ENCODE measurements at places on chromosomes 13 and 19.

GRCh38 chr19:52659013-52659412 lies 20.9 kb upstream of the ZNF83 start:
- DNase-seq = no peak

GRCh38 chr13:24718192-24718965 lies 38.2 kb downstream of the ATP12A start:
- no peak for DNase-seq

DNA sequence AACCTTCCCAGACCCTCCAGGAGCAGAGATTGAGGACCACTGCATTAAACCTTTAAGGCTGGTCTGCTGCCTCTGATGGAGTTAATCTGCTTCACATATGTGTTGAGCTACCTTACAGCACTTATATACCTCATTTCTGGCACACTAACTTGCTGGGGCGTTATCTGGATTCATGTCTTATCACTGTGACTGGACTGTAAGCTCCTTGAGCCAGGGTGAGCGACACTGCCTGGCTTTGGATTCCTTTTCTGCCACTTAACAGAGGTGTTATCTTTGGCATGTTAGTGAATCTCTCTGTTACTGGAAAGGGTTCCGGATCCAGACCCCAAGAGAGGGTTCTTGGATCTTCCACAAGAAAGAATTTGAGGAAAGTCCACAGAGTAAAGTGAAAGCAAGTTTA lies 69.8 kb upstream of the RGCC start:
- DNase-seq = no peak

DNA sequence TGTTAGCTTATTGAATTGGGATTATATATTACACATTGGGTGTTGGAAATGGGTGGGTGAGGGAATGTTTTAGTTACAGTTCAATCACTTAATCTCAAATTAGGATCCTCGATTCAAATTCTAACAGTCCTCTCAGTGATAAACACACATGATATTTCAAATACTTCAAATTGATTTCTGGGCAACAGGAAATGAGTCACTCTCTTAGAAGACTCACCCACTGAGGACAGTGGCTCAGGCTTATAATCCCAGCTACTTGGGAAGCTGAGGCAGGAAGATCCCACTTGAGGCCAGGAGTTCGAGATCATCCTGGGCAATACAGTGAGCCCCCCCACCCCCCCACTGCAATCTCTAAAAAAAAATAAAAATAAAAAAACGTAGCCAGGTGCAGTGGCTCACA lies 435.3 kb downstream of the KLF12 start:
- no peak for DNase-seq

DNA sequence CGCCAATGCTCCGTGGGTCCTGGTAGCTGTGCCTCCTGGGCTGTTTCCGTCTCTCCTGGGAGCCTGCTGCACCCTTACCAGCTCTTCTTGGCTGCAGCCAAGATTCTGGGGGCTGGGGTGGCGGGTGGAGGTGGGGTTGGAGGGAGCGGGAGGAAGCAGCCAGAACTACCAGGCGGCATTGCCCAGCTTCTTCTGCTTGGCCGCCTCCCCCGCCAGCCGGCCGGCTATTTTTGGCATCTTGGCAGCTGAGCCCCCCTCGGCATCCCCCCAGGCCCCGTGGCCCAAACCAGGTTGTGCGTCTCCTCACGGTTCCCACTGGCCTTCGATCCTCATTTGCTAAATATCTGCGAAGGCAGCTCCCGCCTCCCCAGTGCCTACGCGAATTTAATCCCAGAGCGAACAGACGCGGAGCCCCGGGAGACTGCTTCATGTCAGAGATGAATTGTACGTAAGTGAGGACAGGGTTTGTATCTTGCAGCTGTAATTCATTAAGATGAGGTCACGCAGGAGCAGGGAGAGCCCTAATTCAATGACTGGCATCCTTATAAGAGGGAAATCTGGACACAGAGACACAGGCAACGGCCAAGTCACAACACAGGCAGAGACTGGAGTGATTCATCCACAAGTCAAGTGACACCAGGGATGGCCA lies 12.8 kb upstream of the PEAK3 start:
- DNase-seq = no peak

DNA sequence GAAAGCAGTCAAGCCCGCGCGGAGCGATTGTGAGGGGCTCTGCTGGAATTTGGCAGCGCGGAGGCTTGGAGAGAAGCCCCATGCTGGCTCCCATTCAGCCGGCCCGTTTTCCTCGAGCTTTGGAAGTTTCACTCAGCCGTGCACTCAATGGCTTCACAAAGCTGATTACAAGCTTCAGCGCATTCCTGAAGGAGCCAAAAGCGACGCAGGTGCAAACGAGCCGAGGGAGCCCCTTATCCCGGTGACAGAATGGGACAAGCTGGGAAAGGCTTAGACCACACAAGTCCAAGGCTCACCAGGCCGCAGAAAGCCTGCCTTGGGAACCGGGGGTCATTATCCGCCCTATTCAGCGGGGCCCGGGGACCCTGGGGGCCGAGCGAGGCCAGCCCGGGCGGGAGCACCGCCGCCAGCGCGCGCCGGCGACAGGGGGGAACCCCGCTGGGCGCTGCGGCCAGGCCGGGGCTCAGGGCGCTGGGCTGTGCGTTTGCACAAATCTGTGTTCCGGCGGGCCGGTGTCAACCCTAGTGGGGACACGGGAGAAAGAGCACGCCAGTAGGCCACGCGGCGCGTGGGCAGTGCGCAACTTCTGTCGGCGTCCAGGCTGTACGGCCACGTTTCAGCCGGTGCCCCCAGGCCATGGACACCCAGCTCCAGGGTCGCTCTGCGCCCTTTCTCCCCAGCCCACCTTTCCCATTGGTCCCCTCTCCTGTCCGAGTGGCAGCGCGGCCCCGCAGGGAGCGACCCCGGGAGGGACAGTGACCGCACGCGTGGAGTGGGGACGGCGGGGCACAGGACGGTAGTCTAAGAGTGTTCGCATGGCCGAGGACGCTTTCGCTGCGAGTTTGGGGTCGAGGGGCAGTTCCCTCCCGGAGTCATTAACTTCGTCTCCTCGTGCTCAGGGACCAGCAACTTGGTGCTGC lies 37.3 kb downstream of the SOX1 start:
- DNase-seq = no peak

- DNase-seq = no peak
Measured at GRCh38 chr19:39704181-39705044, at the start of gene LGALS14. LGALS14 (plus strand) TSS chr19:39704481; CDS start chr19:39704529, 48 bp downstream.

GRCh38 chr19:2338055-2338615 lies 9.7 kb downstream of the SPPL2B start:
- DNase-seq = no peak

DNA sequence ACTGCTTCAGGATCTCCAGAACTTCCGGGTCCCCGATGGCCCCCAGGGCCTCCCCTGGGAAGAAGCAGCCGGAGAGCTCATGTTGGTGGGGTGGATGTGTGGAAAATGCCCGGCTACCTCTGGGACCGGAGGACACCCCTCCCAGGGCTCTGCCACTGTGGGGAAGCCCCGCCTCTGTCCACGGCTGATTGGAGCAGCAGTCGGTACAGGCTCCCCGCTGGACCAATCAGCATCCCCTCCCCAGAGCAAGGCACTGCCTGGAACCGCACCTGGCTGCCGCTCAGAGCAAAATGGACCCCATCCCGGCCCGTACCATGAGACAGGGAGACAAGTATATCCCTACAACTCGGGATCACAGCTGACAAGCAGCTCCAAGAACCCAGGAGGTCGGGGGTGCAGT lies 6.4 kb downstream of the DOHH start:
- DNase-seq = no peak

DNA sequence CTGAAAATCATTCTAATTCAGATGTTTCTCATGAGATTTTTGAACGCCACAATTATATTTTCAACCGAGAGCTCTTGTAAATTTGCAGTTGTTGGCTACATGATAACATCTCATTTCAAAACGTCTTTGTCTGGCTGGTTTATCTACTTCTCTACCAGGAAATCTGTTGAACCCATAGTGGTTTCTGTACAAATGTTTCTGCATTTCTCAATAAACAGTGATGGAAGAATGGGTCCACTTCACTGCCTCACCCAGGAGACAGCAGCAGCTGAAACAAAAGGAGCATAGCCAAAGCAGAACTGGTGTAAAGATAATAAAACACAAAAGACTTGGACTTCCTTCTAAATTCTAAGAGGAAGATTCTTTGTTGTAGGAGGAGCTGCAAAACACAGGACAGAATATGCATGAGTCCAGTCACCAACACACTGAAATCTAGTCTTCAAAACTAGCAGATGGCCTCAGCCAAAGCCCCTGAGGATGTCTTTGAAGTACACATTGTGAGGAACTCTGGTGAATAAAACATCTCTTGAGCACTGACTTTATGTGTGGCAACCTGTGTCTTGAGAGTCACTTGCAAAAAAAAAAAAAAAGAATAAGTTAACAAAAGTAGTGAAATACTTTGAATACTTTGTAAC lies 68.6 kb upstream of the FGF14 start:
- DNase-seq = no peak

DNA sequence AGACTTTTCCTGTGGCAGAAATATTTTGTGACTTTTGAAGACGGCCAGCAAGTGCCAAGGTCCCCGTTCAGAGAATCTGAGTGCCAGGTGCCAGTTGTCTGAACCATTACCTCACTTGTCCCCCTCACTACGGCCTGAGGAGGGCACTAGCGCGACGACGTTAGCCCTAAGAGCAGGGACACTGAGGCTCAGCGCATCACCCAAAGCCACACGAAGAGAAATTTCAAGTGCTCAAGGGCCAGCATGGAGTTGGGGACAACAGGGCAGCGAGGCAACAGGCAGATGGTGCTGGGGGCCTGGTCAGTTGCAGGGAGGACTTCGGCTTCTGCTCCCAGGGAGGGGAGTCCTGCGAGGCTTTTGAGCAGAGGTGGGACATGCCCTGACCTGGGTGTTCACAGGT lies 9.5 kb upstream of the TYK2 start:
- peak; percentile 40 for DNase-seq

GRCh38 chr19:35017507-35017906 lies 12.8 kb upstream of the SCN1B start:
- no peak for DNase-seq

DNA sequence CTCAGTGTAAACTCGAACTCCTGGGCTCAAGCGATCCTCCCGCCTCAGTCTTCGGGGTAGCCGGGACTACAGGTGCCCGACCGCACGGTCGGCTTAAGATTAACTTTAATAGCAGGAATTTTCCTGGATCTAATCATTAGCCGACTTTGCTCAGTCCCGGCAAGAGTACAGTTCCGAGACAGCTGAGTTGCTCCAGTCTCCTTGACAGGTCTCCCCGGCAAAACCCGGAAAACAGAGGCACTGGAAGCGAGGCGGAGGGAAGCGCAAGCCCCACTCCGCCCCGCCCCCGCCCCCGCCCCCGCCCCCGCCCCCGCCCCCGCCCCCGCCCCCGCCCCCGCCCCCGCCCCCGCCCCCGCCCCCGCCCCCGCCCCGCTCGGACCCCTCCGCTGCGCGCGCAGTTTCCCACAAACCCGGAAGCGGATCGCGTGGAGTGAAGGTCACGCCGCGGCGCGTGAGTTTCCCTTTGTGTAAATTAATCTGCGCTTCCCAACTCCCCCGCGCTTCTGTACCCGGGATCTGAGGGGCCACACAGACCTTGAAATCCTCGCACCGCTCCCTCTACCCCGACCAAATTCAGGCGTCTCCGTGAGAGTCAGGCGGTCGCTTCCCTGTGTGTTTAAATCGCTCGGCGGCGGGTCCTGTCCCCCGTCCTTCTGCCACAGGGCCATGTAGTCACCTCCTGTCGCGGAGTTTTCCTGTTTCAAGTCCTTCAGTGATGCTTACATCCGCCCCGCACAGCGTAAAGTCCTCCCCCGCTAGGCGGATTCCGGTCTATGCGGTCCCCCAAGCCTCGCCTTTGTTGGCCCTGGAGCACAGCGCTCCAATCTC lies at the start of gene ZNF480:
Gene ZNF480, plus strand, starts transcription at position 397 of the 828 bp plus-strand sequence. CDS start 3,244 bp downstream, outside the sequence.
- DNase-seq = peak; percentile 73

DNA sequence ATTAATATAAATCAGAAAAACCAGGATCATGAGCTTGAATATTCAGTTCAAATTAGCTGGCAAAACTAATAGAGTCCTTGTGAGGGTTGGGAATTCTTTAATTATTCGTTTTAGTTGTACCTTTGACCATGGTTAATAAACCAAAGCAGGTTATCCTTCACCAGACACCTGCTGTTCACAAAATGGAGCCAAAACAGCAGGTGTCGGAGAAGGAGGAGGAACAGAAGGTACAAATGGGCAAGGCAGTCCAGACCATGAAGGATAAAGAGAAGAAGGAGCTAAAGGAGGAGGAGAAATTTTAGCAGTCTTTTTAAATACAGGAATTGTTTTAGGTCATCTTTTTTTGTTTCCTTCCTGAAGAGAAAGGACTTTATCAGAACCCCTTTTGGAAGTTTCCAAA lies 106.1 kb downstream of the NHLRC3 start:
- no peak for DNase-seq

DNA sequence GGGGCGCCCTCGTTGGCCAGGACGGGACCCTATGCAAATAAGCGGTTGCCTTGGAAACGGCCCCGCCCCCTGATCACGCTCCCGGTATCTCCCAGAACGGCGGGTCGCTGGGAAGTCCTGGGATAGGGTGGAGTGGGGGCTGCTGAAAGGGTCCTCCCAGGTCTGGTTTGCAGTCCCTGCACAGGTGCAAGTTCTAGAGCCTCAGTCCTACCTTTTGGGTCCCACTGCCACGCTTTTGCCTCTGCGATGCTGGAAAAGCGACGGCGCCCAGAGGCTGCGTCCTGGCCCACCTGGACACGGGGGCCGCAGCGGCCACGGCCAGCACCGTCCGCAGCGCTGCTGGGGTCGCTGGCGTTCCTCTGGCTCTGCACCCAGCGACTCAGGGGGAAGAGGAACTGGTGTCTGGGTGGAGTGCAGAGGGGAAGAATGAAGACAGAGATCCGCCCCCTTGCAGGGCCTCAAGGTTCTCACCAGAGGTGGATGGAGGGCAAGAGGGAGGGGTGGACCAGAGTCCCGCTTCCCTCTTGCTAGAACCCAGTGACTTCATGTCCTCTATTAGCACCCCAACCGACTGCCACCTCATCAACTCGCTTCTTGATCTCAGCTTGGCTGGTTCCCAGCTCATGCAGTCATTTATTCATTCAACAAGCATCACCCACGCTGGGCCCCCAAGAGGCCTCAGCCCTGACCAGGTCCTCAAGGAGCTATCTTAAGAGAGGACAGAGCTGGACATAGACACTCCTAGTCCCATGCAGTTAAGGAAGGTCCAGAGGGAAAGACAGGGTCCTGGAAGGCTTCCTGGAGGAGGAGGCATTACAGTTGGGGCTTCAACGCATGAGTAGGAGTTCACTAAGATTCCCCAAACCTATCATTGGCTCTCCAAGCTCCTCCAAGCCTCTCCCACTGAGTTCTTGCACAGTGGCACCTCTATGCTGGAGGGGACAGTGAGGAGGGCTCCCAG lies at the start of gene LRRC25:
Gene LRRC25, minus strand, starts transcription at position 381 of the 961 bp plus-strand sequence. CDS start 659 bp downstream, outside the sequence.
- DNase-seq = peak; percentile 48

- no peak for DNase-seq
Measured at GRCh38 chr13:114099191-114099590, 33.2 kb downstream of the RASA3 start.

GRCh38 chr19:11018179-11018578 lies 57.3 kb downstream of the SMARCA4 start:
- no peak for DNase-seq

- DNase-seq = peak; percentile 73
Measured at GRCh38 chr19:51098365-51099046, 9.7 kb downstream of the CTU1 start.

GRCh38 chr19:15212711-15213110 lies 11.9 kb upstream of the NOTCH3 start:
- no peak for DNase-seq
